ENCODE measurements at places on chromosomes 11 and 22.

DNA sequence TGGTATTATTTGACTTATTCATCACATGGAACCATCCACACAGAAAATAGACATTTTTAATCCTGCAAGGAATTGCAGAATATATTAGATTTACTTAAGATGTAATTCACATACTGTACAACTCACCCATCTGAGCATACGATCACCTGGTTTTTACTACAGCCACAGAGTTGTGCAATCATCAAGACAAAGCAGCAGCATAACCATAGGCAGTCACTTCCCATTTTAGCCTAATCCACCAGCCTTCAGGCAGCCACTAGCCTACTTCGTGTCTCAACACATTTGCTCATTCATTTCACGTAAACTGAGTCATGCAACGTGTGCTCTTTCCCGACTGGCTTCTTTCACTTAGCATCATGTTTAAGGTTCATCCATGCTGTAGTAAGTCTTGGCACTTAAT, 23.0 kb downstream of the PIWIL3 start:
- no peak for DNase-seq

GRCh38 chr11:81246941-81247340, 1486.7 kb downstream of the FAM181B start:
- DNase-seq: no peak

DNA sequence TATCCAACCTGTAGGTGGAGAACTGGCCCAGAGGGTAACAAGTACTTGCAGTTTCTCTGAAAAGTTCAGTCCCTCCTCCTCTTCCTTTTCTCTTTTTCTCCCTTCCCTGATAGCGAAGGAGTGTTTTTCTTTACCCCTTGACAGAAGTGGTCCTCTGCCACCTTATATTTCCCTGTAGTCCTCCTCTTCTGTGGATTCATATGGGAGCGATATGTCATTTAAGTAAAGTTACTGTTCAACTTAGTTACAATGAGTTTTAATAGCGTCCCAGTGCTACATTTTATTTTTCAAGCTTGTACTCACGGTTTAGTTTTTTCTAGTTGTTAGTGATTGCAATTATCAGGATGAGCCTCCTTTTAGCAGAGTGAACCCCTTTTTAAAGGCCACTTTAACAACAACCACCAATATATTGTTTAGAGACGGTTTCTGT, 1.4 kb downstream of the PCF11 start:
- no peak for DNase-seq

- DNase-seq: no peak
Observed at GRCh38 chr11:61035526-61035835, 64.0 kb downstream of the CD6 start.
